ENCODE measurements at places on chromosomes 5 and 9.

DNA sequence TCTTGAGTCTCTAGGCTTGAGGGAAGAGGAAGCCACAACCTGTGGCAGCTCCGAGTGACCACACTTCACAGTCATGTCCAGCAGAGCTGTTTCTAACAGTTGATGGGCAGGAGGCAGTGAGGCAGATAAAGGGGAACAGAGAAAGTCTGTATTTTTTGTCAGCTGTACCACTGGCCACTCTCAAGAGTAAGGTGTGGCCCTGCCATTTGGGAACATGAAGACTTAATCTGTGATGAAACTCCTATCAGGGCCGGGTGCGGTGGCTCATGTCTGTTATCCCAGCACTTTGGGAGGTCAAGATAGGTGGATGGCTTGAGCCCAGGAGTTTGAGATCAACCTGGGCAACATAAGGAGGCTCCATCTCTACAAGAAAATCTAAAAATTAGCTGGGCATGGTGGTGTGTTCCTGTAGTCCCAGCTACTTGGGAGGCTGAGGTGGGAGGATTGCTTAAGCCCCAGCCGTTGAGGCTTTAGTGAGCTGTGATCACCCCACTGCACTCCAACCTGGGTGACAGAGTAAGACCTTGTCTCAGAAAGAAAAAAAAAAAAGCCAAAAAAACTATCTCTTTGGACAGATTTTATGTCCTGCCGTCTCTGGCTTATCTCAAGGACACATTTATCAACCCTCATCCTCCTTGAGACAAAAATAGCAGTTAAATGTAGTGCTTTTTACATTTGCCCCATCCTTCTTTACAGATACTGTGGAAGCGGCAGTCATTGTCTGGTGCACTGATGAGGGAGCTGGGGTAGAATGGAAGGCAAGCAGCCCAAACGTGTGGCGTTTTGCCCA, 11.9 kb upstream of the COL15A1 start:
- DNase-seq = no peak

- no peak for DNase-seq
These were observed 6.8 kb upstream of the SLC2A6 start for GRCh38 chr9:133485531-133486260.

DNA sequence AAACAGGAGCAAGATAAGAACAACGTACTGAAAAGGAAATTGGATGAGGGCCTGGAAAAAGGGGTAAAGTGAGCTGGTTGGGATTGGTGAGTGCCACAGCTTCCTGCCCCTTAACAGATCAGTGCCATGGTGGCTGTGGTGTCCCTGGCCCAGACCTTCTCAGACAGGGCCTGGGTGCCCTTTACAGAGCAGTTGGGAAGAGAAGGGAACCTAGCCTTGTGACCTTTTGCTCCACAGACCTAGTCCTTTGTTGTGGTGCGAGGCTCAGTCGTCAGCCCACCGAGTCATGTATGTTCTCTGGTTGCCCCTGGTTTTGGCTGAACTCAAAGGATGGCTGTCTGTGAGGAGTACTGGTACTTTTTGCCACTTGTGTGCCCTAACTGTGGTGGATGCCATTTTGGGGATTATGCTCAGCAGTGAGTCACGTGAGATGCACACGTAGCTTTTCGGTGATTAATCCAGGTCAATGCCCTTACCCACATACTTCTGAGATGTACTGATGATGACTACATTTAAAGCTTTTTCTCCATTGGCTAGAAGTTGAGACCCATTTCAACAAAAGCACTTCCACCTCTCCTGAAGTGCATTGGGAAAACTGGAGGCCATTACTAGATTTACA, 48.4 kb downstream of the EXOSC2 start:
- DNase-seq = no peak

DNA sequence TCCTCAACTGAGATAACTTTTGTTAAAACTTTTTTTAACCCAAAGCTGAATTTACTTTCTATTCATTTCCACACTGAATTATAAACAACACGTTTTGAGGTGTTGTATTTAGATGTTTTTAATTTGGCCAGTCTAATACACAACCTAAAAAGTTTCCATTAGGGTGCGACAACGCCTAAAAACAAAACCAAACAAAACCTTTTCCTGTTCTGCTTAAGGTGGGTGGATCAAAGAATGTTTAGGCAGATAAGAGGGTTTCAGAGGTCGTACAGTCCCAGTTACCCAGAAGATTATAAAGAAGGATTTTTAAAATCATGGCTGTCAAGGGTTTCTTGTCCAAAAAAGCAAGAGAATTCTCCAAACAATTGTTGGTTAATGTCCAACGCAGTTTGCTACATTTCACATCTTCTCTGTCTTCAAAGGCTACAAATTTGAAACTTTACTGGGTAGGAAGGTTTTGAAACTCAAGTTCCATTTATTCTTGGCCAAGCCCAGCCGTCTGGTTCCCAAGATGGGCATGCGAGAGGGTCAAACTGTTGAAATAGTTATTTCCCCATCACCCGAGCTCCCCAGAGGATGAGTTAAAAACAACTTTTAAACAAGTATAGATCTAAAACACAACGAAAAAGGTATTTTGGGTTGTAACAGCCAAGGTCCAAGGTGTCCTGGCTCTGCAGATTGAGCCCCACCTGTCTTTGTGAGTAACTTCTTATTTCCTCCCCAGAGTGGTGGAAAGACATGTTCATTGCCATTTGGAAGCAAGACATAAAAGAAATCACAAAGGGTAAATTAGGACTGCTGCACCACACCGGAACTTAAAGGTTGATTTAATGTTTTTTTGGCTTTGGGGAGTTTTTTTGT, 122.8 kb upstream of the MAP3K1 start:
- DNase-seq = no peak

- DNase-seq = no peak
These were observed 16.7 kb upstream of the SLC25A51 start for GRCh38 chr9:37920471-37921167.

DNA sequence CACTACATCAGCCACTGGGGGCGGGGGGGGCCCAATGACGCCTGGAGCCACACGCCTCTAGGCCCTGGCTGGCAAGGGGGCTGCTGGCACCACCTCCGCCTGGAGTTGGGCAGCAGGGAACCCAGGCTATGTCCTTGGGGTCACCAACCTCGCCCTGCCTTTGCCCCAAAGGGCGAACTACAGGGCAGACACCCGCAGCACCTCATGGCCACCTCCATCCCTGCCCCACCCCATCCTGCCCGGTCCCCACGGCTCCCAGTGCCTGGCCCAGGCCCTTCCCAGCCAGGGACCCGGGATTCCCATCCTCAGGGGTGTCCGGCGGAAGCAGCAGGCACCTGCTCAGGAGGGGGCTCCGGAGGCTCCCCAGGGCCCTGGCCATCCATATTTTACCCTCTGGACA, 37.0 kb downstream of the NACC2 start:
- DNase-seq = no peak

DNA sequence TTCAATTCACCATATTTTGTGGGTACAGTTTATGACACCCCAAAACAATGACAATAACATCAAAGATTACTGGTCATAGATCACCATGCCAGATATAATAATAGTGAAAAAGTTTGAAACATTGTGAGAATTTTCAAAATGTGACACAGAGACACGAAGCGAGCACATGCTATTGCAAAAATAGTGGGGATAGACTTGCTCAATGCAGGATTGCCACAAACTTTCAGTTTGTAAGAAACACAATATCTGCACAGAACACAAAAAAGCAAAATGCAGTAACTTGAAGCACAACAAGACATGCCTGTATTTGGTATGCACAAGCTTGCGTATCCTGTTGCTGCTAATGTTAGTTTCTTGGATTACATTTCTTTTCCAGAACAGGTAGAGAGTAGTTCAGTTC, 35.8 kb downstream of the ARHGEF28 start:
- DNase-seq = no peak

- DNase-seq = no peak
These were observed 78.1 kb upstream of the UBTD2 start for GRCh38 chr5:172361566-172362238.

All from effector memory CD8-positive, alpha-beta T cell (primary cell).